Fibroblast of skin of right biceps (primary cell): ENCODE measurements at places on chromosomes 2 and 18.

DNA sequence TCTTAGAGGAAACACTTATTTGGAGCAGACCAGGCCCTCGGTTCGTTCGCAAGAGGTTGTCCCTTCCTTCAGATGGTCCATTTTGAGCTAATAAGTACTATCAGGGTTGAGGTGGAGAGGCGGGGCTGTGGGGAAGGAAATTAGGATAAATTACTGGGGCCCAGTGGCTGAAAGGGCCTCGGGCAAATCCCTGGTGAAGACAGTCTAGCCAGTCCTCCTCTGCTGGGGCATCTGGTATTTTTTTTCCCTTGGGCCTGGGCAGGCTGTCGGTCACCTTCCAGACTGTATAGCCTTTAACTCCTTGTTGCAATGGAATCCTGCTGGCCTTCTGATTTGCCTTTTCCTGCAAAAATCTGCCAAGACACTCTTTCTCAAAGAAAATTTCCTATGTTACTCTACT, 1.7 kb upstream of the MYO3B start:
- DNase-seq, result no peak

DNA sequence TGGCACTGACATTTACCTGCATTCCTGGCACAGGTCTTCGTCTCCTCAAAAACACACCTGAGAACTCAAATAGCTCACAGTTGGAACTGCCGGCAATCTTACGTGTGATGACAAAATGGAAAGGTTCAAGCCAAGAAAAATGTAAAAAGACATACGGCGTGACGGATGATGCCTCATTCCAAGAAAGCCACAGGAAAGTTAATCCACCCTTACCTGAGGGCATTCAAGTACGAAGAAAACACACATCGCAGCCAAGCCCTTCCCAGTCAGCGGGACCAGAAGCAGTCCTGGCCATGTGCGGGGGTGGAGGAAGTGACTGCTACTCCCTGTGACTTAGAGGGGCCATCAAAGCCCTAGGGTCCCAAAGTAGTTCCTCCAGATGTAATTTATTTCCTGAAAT, 986.3 kb upstream of the CELF4 start:
- no peak for DNase-seq

- no peak for DNase-seq
Measured at GRCh38 chr2:73984203-73984921, at the start of gene TET3. Gene TET3, plus strand, starts transcription at chr2:73984910. Its CDS starts 1,494 bp downstream, at chr2:73986404.

GRCh38 chr18:21650311-21650710, 38.2 kb downstream of the SNRPD1 start:
- no peak for DNase-seq

DNA sequence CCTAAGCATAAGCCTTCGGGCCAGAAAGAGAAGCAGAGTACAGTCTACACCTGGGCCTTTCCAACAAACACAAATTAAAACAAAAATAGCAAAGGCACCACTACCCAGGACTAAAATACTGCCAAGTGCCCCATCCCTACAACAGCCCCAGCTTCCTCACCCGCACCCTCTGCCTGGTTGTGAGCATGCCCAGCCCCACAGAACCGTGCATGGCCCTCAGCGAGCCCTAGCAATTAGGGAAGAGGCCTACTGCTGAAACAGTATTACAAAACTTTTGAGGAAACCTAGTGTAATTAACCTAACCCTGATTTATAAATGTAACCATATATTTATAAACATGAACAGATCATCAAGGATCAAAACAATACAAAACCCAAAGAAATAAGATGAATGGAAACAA, 44.2 kb downstream of the FARSB start:
- DNase-seq, result no peak

DNA sequence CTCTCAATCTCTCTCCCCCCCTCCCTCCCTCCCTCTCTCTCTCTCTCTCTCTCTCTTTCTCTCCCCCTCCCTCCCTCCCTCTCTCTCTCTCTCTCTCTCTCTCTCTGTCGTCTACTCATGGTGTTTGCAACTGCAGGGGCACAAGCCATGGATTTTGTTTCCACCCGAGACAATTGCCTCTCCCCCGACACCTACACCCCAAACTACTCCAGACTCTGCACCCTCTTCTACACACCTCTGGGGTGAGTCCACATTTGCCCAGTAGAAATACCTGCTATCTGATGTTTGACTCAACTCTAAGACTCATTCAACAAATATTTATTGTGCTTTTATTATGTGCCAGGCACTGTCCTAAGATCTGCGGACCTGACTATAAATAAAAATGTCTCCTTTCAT, 93.7 kb downstream of the TMEM17 start:
- DNase-seq, result no peak

- no peak for DNase-seq
Measured at GRCh38 chr18:11658989-11659388, 30.1 kb upstream of the GNAL start.

- no peak for DNase-seq
Measured at GRCh38 chr18:49915352-49915751, 102.0 kb upstream of the ACAA2 start.

DNA sequence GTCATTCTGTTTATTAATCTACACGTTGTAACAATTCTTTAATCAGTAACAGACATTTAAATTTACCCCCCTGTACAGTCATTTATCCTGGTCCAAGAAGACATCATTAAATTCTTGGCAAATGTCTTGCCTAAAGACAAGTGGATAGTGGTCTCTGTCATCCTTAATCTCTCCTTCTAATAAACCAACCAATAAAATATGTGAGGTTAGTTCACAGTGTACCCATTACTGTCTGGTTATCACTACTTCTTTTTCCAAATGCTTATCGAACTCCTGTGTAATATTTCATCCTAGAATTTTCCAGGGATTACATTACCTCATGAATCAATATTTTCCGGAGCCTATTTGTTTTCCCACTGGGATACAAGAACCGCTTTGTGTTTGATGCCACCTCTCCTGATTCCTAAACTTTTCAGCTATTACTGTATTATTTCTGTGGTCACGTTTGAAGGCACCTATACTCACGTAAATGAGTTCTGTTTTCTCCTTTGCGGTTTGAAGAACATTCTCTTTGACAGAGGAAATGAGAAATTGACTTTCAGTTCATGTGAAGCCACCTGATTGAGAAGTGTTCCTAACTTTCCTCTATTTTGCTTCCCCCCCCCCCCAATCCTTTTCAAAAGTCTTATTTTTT, 131.5 kb downstream of the RTN4 start:
- no peak for DNase-seq

DNA sequence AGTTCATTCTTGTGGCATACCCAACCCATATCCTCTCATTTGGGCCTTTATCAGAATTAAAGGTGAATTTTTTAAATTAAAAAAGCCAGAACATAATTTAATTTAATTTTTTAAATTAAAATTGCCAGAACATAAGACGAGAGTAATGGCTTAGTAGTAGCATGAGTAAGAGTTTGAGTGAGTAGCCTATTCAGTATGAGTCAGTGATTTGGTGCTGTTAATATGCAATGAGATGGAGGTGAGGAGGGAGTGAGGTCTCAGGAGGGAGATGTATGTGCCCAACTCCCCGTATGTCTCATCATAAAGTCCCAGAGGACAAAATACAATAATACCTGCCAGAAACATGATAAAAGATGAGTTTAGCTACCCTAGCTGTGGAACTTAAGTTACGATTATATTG, 115.3 kb upstream of the THOC1 start:
- DNase-seq, result no peak

GRCh38 chr2:241208058-241208457, 19.6 kb downstream of the ANO7 start:
- no peak for DNase-seq

GRCh38 chr18:9666548-9666947, 41.6 kb upstream of the RAB31 start:
- DNase-seq, result no peak

- peak; percentile 75 for DNase-seq
Measured at GRCh38 chr2:224111576-224111975, 72.5 kb upstream of the SERPINE2 start.

DNA sequence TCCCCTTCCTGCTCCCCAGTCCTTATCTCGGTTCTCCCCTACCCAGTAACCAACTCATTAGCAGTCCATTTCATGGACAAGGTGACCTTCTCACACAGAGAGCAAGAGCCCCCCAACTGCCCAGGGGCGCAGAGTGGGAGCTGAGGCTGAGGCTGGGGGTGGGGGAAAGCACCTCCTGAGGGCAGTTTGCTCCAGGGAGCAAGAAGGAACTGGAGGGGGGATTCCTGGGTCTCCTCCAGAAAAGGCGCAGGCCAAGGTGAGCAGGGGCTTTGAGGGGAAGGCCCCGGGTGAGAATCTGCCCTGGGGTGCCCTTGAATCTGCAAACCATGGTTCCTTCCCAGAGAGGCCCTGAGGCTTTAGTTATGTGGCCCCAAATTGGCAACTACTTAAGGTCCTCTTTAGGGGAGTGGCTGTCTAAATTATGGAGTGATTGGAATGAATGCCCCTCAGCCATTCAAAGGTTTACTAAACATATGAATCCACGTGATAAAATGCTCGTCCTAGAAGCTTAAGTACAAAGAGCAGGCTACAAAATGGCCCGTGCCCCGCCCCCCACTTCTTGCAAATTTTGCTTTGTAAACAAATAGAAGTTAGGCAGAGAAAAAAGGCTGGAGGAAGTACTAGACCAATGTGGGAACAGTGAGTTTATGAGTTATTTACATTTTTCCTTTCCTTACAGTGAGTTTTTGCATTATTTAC, 123.5 kb upstream of the HS6ST1 start:
- DNase-seq, result no peak
